Right cardiac atrium (tissue), 5 donors: ENCODE measurements at places on chromosomes 5 and 9. TPM values are rescaled to one million over a fixed set of nuclear protein-coding genes. Genes with fewer than 3 reads are reported as not detected.

GRCh38 chr9:114416290-114416689, 28.5 kb upstream of the AKNA start:
- no peak for DNase-seq

- DNase-seq: no peak
Observed at GRCh38 chr9:85392260-85392659, 349.5 kb downstream of the AGTPBP1 start.

DNA sequence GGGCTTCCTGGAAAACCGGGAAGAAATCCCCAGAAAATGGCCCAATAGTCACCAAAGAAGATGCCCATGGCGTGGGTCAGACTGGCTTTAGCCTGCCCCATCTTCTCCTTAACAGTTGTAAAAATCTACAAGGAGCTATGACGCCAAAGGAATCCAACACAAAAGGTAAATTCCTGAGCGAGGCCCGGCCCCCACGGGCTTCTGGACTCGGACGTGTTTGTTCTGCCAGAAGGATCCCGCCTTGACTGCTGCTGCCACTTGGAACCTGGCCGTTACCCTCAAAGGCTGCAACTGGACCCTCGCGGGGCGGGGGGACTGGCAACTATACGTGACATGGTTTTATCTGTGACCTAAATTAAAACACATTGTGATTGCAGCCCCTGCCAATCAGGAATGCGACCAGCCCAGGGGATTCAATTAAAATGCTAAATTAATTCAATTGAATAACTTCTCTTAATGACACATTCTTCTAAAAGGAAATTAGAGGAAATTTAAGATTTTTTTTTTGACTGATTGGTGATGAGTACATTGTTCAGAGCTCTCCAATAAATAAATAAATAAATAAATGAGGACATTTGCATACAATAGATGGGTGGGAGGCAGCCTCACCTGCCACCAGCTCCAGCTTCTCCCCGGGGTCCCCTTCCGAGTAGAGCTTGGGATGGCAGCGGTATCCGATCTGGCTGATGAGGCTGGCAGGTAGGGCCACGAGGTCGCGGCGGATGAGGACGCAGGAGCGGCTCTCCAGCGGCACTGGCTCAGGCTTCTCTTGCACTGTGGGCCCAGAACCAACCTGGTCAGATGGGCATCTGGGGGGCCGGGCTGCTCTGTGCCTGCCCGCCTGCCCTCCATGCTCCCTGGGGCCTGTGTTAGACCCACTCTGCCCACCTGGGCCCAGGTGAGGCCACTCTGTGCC, 54.7 kb upstream of the UBAC1 start:
- DNase-seq: peak; percentile 52

GRCh38 chr5:39148983-39149534, 70.3 kb downstream of the FYB1 start:
- DNase-seq: no peak

- no peak for DNase-seq
Observed at GRCh38 chr5:135211791-135212190, 177.8 kb upstream of the PITX1 start.

DNA sequence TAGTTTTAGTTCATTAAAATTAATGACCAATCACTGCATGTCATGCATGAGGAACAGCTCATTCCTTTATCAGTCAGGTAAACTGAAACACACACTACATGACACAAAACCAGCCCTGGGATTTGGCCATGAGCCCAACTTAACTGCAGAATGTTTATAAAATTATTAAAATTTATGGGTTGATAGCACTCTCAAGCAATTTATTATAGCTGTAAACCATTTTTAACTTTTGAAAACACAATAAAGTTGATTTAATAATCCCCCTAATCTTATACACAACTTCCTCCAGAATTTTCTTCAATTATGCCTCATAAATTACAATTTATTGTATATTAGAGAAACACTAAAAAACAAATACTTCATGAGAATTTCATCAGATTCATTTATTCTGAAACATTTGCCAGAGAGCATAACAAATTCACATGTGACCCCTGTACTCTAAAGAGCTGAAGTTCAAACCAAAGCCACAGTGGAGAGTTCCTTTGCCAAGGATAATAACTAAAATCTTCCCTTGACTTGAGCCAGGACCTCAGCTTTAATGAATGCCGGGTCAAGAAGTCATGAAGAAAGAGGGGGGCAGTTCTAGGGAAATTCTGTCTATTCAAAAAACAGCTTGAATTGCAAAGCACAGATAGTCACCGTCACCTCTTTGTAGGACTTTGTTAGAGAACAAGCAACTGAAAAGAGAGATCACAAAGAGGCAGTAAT, 763.7 kb upstream of the GRAMD2B start:
- DNase-seq: no peak

The GPR151 gene
- not detected for total RNA-seq

The VCAN gene
- total RNA-seq: 96.7 TPM

The AK1 gene
- 722 TPM for total RNA-seq

- DNase-seq: no peak
Observed at GRCh38 chr9:107850653-107851052, 361.1 kb upstream of the KLF4 start.

DNA sequence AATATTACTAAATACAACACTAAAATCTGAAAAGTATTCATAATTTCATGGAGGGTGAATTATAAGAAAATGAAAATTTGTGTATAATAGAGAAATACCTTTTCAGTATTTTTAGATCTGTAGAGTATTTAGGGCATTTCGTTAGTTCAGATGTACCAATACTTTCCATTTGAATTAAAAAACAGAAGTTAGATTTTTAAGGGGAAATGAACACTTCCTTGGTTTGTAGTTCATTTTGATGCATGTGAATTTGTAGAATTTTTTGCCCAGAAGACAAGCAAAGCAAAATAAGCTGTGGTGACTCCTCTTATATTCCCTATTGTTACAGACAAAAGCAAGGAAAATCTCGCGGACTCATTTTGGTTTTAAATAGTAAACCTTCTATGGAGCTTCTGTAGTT, 209.0 kb upstream of the RPS23 start:
- no peak for DNase-seq

- no peak for DNase-seq
Observed at GRCh38 chr5:16260000-16260399, 80.4 kb upstream of the MARCHF11 start.

The AP3S1 gene
- total RNA-seq: 81.6 TPM

- DNase-seq: no peak
Observed at GRCh38 chr9:71079451-71079850, 42.0 kb downstream of the TRPM3 start.

The PCDHA9 gene
- total RNA-seq: not detected

DNA sequence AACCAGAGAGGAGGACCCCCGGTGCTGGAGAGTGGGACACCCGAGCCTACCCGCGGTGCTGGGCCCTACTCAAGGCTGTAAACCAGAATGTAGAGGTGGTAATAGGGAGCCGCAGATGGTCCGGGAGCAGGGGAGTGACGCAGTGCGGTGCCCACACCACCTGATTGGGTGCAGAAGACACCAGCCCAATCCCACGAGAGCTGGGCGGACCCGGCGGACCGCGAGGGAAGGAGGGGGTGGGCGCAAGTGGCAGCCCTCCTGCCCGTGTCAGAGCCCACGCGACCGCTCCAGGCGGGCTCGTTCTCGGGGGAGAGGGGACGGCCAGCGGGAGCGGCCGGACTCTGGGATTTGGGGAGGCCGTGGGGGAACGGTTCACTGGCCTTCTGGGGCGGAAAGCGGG, 71.2 kb downstream of the C9orf50 start:
- DNase-seq: peak; percentile 87

DNA sequence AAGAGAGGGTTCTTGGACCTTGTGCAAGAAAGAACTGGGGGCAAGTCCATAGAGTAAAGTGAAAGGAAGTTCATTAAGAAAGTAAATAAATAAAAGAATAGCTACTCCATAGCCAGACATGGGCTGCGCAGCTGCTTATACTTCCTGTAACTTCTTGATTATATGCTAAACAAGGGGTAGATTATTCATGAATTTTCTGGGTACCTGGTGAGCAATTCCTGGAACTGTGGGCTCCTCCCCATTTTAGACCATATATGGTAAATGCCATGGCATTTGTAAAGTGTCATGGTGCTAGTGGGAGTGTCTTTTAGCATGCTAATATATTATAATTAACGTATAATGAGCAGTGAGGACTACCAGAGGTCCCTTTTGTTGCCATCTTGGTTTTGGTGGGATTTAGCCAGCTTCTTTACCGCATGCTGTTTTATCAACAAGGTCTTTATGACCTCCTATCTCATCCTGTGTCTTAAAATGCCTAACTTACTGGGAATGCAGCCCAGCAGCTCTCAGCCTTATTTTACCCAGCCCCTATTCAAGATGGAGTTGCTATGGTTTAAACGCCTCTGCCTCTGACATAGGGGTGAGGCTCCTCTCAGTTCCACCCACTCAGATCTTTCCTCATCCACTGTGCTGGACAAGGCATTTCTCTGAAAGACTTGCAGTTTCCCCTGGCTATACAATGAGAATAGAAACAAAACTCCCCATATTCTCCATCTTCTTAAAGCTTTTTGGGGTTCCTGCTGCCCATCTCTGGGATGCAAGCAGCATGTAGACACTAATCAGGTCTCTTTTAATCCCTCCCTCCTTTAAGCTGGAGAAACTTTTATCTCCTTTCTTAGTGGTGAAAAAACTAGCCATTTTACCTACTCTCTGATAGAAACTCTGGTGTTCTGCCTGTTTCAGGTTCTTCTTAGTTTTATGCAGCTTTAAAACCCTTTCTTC, 91.2 kb downstream of the ARRDC3 start:
- no peak for DNase-seq

DNA sequence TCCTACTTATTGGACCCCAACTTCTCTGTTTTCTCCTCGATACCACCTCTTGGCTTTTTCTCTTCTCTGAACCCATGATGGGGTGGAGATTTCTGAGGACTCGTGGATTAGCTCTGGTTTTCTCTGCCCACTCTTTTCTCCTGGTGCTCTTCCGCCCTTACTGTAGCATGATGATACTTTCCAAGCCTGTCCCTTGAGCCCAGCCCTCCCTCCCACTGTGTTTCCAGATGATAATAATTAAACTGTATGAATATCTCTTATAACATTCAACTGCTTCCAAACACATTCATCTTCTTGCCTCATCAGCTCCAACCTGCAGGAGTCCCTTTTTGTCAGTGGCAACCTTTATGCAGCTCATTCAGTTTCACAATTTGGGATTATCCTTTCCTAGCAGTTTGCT, 494.2 kb upstream of the KLF4 start:
- DNase-seq: no peak

DNA sequence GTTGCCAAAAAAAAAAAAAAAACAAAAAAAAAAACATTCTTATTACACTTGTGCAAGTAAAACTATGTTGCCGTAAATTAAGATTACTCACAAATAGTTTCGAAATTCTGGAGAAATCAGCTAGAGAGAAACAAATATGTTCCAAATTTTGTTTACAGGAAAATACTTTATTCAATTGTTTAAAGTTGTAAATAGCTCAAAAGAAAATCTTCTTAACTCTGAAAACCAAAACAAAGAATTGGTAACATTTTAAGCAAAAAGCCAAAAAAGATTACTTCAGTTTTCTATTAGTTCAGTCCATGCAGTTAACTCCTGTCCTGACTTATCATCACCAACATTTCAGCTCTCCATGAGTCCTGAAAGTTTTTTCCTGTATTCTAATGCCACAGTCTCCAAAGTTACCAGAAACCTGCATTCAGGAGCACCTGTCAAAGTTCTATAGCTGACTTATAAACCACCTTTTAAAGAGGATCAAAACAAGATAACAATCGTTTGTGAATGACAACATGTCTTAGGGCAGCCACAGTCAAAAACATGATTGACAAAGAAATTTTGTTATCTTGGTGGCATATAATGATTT, 194.1 kb downstream of the RANBP17 start:
- DNase-seq: no peak

The TNFAIP8 gene
- 4.4 TPM for total RNA-seq

DNA sequence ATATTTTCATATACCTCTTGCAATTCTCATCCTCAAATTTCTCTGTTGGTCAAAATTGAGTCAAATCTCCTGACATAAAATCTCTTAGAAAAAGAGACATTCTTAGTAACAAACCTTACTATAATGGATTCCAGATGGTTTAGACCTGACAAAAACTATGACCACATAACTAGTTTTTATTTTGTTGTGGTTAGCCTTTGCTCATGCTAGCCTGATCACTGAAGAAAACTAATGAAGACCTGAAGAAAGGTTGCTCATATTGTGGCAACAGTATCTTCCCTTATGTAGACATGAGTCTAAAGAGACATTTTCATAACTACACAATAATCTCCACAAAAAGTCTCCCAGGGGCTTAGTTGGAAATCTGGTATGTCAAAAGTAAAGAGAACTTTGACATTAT, 274.1 kb upstream of the TMEM161B start:
- DNase-seq: no peak

GRCh38 chr5:39446231-39446630, 21.5 kb upstream of the DAB2 start:
- DNase-seq: no peak

DNA sequence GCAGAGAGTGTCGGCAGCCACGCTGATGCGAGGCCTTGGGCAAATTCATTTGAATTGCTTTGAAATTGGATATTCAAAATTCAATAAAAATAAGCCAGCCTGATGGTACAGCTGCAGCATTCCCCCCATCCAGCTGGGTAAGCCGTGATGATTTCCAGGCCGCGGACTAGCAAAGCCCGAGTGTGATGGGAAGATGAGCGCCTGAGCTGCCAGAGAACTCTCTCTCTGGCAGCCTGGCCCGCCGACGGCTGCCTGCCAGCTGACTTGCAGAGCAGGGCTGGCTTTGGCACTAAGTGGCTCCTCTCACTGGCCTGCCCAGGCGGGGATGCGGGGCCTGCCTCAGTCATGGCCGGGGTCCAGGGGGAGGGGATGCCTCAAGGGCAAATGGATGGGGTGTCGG, 268.3 kb upstream of the WWC1 start:
- peak; percentile 83 for DNase-seq

DNA sequence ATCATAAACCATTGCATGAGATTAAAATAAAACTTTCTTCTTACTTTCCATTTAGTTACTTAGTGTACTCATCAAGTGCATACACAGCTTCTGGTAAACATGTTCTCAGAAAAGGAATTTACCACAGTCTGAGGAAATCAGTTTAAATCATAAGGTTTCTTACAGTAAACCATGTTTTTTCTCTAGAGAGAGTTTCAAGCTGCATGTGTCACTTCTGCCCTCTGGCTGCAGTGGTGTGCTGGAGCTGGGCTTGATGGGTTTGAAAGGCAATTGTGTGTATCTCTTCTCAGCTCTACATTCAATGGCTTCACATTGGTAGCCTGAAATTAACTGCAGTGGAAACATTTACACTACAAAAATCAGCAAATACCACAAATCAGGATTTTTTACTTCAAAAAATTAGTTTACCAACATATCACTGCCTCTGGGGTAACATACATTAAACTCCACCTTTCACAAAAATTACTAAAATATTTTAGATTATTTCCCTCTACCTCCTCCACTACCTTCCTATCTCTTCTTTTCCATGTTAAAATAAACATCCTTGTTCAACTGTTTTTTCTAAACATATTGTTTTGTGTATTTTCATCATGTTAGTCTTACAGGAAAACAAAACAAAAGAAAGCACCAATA, 414.3 kb downstream of the ANXA1 start:
- DNase-seq: peak; percentile 34

DNA sequence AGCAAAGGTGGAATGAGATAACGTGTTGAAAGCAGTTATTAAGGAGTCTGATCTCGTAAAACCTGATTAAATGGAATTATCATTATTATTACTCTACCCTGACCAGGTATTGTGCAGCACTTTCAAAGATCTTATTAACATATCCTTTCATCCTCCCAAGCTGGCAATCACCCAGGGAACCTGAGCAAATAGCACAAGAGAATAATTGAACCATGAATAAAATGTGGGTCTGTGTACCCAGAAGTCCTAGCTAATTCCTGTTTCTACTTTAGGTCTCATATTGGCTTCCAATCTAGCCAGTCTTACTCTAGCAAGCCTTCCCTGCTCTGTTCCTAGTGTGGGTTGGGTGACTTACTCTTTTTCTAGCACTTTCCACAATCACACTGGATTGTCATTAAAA, 162.2 kb upstream of the STK32A start:
- no peak for DNase-seq
